ENCODE measurements at places on chromosomes 2 and 18. TPM values are rescaled to one million over a fixed set of nuclear protein-coding genes. Genes with fewer than 3 reads are reported as not detected.

The HOXD11 gene
- not detected for total RNA-seq

The NT5C1B gene
- total RNA-seq: not detected

- H3K36me3 ChIP-seq: no peaks in the 10 kb centered on the region
- DNase-seq: no peak
Measured at GRCh38 chr2:217731805-217732204, 271.0 kb downstream of the TNS1 start.

The SEC11C gene
- total RNA-seq: 19.7 TPM

DNA sequence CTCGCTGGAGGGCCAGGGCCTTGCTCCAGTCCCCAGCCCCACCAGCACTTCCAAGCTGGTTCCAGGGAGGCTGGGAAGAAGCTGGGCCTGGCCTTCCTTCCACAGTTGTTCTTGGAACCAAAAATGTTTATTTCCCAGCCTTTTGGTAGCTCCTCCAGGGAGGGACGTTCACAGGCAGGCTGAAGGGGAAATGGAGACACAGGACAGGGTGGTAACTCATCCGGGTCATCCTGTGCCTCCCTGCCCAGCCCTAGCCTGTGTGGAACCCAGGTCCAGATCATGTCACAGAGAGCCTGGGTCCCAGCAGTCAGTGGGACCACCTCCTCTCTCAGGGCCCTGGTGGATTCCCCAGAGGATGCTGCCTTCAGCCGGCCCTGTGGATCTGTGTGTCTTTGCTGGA, 12.5 kb upstream of the ARMC9 start:
- H3K27ac ChIP-seq: peak overlapping the region; percentile 40
- H3K36me3 ChIP-seq: no peaks in the 10 kb centered on the region
- peaks cover 47% of the 10 kb centered on the region for H3K4me1 ChIP-seq
- DNase-seq: no peak
- no peak overlapping the region for H3K4me3 ChIP-seq

GRCh38 chr18:24212939-24213338, 74.1 kb downstream of the CABYR start:
- H3K27ac ChIP-seq: peak overlapping the region; percentile 11
- H3K27me3 ChIP-seq: no peaks in the 10 kb centered on the region
- peaks cover 41% of the 10 kb centered on the region for H3K4me1 ChIP-seq
- no peak overlapping the region for H3K4me3 ChIP-seq
- H3K36me3 ChIP-seq: no peaks in the 10 kb centered on the region

DNA sequence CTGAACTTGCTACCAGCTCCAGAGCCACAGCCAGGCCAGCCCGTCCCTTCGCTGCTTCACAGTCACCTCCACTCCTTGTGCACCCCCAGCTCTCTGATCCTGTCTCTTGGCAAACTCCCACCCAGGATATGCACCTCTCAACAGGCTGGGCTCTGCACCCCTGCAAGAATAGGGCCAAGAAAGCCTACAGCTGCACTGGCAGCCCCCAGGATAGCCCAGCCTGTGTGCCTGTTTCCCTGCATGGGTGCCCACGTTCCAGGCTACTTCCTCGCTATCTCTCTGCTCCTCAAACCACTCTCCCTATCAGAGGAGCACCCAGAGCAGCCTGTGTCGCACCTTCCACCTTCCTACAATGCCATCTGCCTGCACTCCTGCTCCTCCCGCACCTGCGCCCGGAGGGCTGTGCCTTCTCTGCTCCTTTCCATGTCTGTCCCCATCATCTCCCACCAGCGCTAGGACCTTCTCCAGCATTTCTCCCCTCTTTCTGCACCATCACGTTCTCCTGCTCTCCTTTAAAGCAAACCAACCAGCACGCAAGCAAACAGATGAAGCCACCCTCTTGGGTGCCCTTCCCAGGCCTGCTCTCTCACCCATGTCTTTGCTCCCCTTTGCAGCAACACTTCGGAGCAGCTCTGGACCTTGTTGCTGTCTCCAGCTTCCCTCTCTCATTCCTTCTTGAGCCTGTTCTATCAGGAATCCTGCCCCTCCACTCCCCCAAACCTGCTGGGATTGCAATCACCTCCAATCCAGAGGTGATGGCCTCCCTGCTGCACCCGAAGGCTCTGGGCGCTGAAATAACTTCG, 313.2 kb upstream of the HS6ST1 start:
- H3K27ac ChIP-seq: no peak overlapping the region
- no peaks in the 10 kb centered on the region for H3K4me1 ChIP-seq
- no peak overlapping the region for H3K4me3 ChIP-seq
- peak; percentile 1 for DNase-seq

GRCh38 chr2:144183727-144184126, 336.2 kb downstream of the ZEB2 start:
- H3K27ac ChIP-seq: no peak overlapping the region
- peaks cover 4% of the 10 kb centered on the region for H3K4me1 ChIP-seq
- no peak for DNase-seq
- H3K27me3 ChIP-seq: no peaks in the 10 kb centered on the region

The KYNU gene
- 1.1 TPM for total RNA-seq

The TMEM131 gene
- 23.7 TPM for total RNA-seq

- H3K4me3 ChIP-seq: peak overlapping the region; percentile 59
- peaks cover 67% of the 10 kb centered on the region for H3K4me1 ChIP-seq
- peak; percentile 45 for DNase-seq
- peak overlapping the region; percentile 83 for H3K27ac ChIP-seq
- no peaks in the 10 kb centered on the region for H3K27me3 ChIP-seq
Measured at GRCh38 chr2:54557601-54558187, 101.6 kb downstream of the SPTBN1 start.

The MGAT5 gene
- 103 TPM for total RNA-seq

The CXCR1 gene
- 0.94 TPM for total RNA-seq

DNA sequence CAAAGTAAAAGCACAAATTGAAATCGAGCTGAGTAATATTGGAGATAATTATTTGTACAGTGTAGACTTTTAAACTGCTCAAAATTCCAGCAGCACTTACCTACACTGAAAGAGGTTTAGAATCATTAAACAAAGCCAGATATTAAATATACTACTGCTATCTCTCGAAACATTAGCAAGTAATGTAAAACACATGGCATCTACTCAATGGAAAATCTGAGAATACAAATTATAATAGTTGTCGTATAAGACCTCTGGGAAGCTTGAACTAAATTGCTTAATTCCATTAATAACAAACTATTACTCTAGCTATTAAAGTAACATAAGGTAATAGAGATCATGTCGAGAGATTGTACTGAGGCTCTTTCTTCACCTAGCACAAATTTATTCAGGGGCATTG, 108.9 kb downstream of the KLHL29 start:
- H3K4me3 ChIP-seq: no peak overlapping the region
- H3K27me3 ChIP-seq: no peaks in the 10 kb centered on the region
- H3K27ac ChIP-seq: no peak overlapping the region
- no peak for DNase-seq
- no peaks in the 10 kb centered on the region for H3K36me3 ChIP-seq

The FHL2 gene
- total RNA-seq: 1,165 TPM

The CHRND gene
- total RNA-seq: not detected

The IL1R2 gene
- total RNA-seq: 6.5 TPM

The ADRA2B gene
- 4.8 TPM for total RNA-seq

DNA sequence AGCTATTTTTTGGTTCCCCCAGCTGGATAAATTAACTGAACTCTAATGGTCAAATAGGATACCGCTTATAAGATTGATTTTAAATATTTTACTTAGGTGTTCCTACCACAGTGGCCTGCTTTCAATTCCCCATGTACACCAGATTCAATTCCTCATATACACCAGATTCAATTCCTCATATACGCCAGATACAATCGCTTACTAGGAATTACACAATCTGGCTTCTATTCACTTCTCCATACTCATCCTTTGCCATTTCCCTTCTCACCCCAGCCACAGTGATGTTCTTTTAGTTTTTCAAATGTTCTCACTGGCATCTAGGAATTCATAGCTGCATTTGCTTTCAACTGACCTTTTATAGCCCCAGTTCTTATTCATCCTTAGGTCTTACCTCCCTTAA, 66.5 kb downstream of the SLC40A1 start:
- H3K27me3 ChIP-seq: no peaks in the 10 kb centered on the region
- H3K4me1 ChIP-seq: no peaks in the 10 kb centered on the region
- H3K36me3 ChIP-seq: no peaks in the 10 kb centered on the region
- no peak overlapping the region for H3K27ac ChIP-seq

- H3K4me1 ChIP-seq: no peaks in the 10 kb centered on the region
- no peak overlapping the region for H3K27ac ChIP-seq
- no peak for DNase-seq
- no peaks in the 10 kb centered on the region for H3K27me3 ChIP-seq
- H3K36me3 ChIP-seq: peaks cover 89% of the 10 kb centered on the region
Measured at GRCh38 chr2:100968146-100969145, 33.6 kb upstream of the RPL31 start.

DNA sequence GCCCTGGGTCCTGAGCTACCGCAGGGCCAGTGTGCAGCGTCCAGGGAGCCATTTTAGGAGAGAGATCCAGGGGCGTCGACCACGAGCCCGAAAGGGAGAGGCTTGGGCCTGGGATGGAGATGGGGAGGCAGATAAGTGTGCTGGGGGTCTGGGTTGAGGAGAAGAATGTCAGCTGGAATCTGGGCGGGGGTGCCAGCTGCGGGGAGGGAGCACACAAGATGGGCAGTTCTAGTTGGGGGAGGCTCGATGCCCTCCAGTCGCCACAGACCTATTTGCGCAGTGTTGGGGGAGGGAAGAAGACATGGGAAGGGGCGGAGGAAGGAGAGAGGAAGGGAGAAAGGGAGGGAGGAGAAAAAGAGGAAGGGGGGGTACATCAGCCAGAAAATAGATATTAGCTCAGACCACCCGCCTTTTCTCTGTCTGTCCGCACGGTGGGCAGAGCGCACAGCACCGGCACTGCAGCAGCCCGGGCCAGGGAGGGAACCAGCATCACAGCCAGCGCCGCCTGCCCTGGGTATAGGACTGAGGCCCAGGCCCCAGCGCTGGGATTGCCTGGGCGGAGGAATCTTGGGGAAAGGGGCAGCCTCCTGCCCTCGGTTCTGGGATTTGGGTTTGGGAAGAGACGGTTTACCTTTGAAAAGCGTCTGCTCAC, 1.9 kb upstream of the HOXD11 start:
- no peaks in the 10 kb centered on the region for H3K36me3 ChIP-seq
- H3K27me3 ChIP-seq: peaks cover 88% of the 10 kb centered on the region
- peak; percentile 7 for DNase-seq
- peaks cover 9% of the 10 kb centered on the region for H3K4me1 ChIP-seq

DNA sequence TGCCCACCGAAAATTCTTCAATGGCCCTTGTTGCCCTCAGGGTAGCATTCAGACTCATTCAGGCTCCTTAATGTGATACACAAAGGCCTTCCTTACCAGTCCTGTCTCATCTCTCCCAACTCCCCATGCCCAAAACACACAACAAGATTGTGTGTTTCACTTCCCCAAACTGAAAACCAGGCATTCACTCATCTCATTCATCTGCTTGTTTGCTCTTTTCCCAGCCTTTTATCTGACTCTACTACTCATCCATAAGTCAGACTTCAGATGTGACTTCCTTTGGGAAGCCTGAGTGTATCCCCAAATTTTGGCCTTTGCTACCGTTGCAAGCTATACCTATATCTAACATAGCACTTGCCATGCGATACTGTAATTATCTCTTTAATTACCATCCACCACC, 9.7 kb upstream of the SLC39A10 start:
- H3K27me3 ChIP-seq: no peaks in the 10 kb centered on the region
- H3K4me3 ChIP-seq: no peak overlapping the region
- no peak for DNase-seq
- H3K27ac ChIP-seq: no peak overlapping the region
- H3K36me3 ChIP-seq: no peaks in the 10 kb centered on the region

DNA sequence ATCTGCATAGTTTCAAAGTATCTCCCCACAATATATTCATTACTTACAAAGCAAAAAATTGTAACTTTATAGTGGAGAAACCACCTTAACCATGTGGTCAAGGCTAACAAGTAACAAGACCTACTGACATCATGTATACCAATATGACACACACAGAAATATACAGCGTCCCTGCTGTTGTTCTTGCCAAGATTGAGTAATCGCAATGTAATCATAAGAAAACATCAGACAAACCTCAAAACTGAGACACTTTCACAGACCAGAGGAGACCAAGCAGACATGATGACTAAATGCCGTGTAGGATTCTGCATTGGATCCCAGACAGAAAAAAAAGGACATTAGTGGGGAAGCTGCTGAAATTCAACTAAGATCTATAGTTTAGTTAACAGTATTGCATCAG, 123.0 kb downstream of the ACAA2 start:
- H3K27ac ChIP-seq: no peak overlapping the region
- H3K4me3 ChIP-seq: no peak overlapping the region
- no peaks in the 10 kb centered on the region for H3K4me1 ChIP-seq
- no peak for DNase-seq
- no peaks in the 10 kb centered on the region for H3K36me3 ChIP-seq
- H3K27me3 ChIP-seq: no peaks in the 10 kb centered on the region

DNA sequence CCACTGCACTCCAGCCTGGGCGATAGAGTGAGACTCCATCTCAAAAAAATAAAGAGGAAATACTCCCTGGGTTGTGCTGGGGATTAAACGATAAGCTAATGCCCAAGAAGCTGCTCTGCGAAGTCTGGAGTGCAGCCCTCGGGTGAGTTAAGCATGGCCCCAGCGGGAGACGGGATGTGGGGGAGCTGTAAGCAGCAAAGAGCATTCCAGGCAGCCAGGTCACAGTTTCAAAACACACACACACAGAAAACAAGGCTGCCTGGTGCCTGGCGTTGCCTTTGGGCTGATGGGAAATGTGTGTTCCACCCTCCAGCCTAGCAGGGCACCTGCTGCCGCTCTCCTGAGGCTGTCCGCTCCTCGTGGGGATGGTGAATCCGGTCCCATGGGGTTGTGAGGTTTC, 24.1 kb downstream of the ODC1 start:
- H3K4me1 ChIP-seq: no peaks in the 10 kb centered on the region
- no peak overlapping the region for H3K27ac ChIP-seq

- DNase-seq: no peak
Measured at GRCh38 chr2:134189009-134189720, 64.7 kb upstream of the MGAT5 start.

DNA sequence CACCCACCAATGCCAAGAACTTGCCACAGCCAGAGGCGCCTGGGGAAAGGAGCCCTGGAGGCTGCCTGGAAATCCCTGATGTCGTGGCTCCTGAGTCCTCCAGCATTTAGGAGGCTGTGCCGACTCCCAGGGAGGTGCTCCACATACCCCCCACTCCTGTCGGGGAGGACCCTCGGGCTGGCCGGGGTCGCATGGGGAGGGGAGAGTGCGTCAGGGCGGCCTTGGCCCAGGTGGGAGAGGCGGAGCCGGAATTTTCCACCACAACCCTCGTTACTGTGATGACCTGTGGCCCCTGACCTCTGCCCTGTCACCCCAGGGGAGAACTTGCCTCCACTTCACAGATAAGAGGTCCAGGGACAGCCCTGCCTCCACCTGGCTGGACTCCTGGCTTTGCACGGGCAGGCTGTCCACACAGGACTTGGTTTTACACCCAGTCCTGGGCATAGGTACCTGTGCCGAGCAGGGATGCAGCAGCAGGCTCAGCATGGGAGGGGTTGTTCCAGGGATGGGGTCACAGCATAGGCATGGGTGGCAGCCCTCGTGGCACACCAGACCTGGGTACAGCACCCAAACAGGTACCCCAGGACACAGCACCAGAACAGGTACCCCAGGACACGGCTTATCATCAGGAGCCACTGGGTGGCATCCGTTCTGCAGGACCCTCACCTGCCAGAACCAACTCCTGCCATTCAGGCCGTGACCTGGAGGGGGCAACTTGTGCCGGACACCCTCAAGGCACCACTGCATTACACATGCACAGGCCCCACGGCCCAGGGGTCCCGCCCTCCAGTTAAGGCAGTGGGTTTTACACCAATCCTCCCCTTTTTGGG, 12.3 kb upstream of the AGXT start:
- H3K36me3 ChIP-seq: no peaks in the 10 kb centered on the region
- H3K27ac ChIP-seq: no peak overlapping the region
- no peaks in the 10 kb centered on the region for H3K27me3 ChIP-seq
- DNase-seq: no peak
- no peaks in the 10 kb centered on the region for H3K4me1 ChIP-seq

- DNase-seq: no peak
- no peaks in the 10 kb centered on the region for H3K36me3 ChIP-seq
- H3K4me3 ChIP-seq: no peak overlapping the region
- no peaks in the 10 kb centered on the region for H3K27me3 ChIP-seq
- H3K27ac ChIP-seq: no peak overlapping the region
Measured at GRCh38 chr2:191691016-191691735, 13.2 kb downstream of the NABP1 start.
